ENCODE measurements at places on chromosomes 16 and 17. TPM values are rescaled to one million over a fixed set of nuclear protein-coding genes. Genes with fewer than 3 reads are reported as not detected.

Gene MT1F
- 30.9 TPM for total RNA-seq

- no peak for DNase-seq
Measured at GRCh38 chr16:65981057-65981456, 385.4 kb upstream of the CDH5 start.

DNA sequence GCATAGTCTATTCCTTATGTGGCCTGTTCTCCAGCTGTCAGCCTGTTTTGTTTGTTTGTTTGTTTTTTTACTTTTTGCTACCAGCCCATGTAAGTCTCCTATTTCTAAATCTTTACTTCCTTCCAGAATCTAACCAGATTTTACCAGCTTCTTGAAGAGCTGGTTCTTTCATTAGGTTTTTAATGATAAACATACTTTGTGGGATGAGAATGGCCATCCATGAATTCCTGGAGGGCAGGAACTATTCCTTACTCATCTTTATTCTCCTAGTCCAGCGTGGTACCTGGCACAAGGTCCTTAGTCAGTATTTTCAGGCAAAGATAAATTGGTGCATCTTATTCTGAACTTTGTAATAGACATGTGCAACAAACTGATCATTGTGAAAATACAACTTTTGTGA is 17.3 kb downstream of the RSPRY1 start:
- no peak for DNase-seq

DNA sequence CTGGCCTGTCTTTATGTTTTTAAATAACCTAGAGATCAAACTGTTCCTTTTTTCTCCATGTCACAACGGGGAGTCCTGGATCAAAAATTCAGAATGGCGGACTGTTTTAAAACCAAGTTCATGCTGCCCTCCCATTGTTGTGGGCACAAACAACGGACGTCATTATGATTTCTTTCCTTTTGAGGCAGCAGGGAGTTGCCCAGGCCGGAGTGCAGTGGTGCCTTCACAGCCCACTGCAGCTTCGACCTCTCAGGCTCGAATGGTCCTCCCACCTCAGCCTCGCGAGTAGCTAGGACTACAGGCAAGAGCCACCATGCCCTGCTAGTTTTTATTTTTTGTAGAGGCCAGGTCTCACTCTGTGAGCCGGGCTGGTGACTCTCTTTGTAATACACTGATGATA is 26.5 kb downstream of the NDE1 start:
- DNase-seq: no peak

Measured in lung (tissue), 17 donors.